ENCODE measurements at places on chromosomes 6 and 20.

DNA sequence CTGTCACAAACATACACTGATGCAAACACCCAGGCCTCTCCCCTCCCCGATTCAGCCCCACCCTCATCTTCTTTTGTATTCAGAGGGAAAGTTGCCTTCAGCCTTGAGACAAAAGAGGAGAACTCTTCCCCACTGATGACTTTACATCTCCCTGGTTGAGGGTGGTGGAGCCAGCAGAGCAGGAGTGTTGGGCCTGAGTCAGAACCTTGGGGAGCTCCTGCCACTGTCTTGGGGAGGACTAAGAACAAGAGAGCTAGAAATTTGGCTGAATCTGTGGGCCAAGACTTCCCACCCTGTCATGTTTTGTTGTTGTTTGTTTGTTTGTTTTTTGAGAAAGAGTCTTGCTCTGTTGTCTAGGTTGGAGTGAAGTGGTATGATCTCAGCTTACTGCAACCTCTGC is 89.1 kb downstream of the MDGA1 start:
- no peak for DNase-seq

GRCh38 chr20:50642288-50642803 is 49.0 kb downstream of the RIPOR3 start:
- DNase-seq = no peak

GRCh38 chr6:24255676-24256075 is 102.2 kb downstream of the DCDC2 start:
- DNase-seq = no peak

- no peak for DNase-seq
Measured at GRCh38 chr20:11128220-11128718, 454.5 kb upstream of the JAG1 start.

- no peak for DNase-seq
Measured at GRCh38 chr6:126300126-126300525, 39.8 kb upstream of the CENPW start.

DNA sequence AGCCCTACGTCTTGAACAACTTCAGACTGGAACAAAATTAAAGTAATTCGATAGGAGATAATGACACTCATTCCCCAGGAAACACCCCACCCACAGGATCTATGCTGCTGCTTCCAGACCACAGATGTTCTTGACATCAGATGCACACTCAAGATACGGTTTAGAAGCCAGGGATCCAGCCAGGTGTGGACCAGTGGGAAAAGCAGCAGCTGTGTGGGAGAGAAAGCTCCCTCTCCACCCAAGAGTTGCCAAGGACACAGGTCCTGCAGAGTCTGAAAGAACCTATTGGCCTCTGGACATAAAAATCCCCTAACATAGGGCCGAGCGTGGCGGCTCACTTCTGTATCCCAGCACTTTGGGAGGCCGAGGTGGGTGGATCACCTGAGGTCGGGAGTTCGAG is 91.7 kb upstream of the NFATC2 start:
- DNase-seq = no peak

DNA sequence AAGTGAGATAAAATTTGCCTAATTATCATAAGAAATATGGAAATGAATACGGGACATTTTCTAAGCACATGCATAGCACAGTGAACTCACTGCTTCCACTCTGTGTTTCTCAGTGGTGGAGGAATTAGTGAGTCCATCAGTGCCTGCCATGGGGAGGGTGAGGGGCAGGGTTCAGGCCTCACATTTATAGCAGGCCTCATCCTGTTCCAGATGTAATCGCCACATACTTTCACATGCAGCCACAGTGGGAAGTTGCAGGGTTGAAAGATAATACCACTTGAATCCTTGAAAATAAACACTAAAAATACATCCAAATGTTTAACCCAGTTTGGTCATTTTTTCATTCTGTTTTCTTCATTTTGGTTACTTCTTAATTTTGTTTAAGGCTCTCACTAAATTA is 29.9 kb upstream of the ANKEF1 start:
- DNase-seq = no peak

- DNase-seq = no peak
Measured at GRCh38 chr20:36091561-36092397, 62.8 kb upstream of the EPB41L1 start.

DNA sequence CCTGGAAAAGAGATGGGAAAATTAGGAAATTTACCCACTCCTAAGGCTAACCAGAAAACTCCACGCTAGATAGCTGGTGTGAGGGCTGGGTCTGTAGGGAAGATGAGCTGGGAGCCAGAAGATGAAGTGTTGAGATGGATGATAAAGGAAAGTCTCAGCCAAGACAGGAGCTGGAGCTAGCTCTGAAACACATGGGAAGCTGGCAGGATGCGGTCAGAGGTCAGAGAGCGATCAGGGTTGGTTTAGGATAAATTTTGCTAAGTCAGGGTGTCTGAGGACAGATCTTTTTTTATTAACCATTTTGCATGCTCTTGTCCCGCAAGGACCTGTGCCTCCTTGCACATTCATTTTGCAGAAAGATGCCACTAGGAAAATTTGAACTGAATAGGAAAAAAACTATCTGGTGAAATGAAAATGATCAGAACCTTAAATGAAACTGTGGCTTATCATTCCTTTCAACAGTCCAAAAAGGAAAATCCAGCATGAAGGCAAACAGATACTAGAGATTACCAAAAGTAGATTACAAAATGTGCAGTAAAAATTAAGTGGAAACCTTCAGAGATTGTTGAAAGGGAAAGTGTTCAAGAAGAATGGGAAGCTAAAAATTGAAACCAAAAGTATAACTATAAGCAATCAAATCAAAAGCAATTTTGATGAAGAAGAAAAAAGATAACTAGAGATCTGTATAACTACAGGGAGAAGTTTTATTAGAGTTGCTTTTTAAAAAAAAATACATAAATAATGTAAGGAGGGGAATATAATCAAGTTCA is 10.7 kb upstream of the EDN1 start:
- no peak for DNase-seq

DNA sequence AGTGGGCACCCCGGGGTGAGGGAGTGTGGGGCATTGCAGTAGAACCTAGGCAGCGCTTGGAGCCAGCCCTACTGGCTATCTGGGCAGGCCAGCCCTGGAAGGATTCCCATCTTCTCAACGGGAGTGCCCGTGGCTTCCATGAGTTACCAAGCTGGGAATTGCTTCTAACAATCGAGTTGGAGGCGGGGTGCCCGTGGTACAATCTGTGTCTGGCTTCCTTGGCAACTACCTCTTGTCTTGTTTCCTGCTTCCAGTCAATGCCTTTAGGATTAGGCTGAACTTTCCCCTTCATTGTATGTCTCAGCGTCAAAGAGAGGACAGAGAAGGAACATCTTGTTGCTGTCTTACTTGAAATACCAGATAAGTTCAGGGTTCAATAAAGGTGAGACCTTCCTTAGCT is 33.3 kb downstream of the PPP1R14C start:
- no peak for DNase-seq

DNA sequence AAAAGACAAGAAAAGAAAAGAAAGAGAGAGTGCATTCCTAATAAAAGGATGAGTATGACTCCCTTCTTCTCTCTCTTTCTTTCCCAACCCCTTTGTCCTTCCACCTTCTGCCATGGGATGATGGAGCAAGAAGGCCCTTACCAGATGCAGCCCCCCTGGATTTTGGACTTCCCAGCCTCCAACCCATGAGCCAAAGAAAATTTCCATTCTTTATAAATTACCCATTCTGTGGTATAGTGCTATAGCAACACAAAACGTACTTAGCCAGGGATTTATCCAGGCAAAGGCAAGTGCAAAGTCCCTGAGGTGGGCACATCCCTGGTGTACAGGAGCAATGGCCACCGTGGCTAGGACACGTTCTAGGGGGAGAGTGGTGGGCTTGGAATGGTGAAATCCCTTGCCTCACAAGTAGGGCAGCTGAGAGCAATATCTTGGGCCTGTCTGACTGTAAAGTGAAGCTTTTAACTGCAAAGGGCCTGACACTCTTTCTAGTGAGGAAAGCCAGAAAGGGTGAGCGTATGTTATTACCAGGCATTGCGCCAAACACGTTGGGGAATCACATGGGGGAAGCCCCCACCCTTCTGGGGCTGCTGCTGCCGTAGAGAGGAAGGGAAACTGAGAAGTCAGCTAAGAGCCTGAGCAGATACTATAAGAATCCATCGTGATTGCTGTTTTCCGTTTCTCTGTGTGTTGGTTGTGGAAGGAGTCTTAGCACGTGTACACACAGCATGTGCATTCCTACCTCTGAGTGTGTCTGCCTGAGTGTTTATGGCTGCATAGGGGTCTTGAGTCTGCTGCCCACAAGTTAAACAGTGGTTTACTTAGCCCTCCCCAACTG is 50.7 kb upstream of the SIRPA start:
- DNase-seq = no peak

GRCh38 chr6:158751921-158752320 is 67.2 kb downstream of the EZR start:
- DNase-seq = no peak

DNA sequence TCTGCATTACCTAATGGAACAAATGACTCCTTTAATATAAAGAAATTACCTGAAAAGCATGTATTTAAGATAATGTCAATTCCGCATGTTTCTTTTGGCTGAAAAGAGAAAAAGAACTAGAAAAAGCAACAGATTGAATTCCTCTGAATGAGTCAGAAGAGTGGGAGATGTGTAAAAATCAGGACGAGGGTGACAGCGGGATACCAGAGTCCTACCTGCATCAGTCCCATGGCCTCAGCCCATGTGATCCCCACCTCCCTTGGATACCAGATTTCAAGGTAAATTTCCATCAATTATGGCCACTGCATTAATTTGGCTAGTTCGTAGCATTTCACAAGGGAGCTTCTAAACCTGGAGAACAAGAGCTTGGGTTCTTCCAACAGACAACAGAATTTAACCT is 10.0 kb upstream of the MOXD1 start:
- DNase-seq = no peak

DNA sequence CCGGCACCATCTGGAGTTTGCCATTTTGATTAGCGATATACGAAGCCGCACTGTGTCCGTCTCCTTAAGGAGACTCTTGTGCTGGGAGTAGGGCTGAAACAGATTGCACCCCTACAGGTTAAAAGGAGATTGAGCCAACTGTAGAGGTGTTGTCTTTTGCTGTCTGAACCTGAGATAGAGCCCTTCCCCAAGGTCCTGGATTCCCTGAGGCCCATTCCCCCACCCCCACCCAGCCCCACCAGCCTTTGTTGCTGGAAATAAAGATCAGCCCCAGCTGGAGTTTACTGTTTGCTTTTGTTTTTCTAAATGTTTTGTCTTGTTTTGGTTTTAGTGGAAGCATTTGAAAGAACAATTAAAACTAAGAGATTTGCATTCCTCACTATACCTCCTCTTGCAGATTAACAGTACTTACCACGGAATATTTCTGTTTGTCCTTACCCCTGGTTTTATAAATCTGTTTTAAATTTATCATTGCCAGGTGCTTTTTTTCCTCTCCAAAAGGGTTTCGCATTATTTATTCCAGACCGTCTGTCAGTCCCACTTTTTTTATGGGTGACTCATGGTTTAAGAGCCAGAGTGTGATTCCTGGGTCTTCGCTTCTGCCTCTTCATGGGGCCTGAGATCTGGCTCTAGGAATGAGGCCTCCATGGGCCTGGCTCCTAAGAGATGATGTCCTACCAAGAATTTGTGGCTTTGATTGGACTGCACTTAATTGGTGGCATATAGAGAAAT is 169.2 kb downstream of the DTNBP1 start:
- DNase-seq = no peak

GRCh38 chr6:84979541-84979940 is 215.1 kb upstream of the TBX18 start:
- no peak for DNase-seq

DNA sequence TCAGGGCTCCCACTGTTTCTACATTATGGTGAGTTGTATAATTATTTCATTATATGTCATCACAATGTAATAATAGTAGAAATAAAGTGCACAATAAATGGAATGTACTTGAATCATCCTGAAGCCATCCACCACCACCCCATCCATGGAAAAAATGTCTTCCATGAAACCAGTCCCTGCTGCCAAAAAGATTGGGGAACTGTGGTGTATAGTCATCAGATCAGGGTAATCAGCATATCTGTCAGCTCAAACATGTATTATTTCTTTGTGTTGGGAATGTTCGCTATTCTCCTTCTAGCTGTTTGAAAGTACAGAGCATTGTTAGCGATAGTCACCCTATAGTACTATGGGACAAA is 33.8 kb upstream of the SLC22A23 start:
- DNase-seq = no peak

GRCh38 chr6:126063512-126064146 is 77.3 kb downstream of the TRMT11 start:
- no peak for DNase-seq

- no peak for DNase-seq
Measured at GRCh38 chr6:35296931-35297600, 552 bp upstream of the DEF6 start.

DNA sequence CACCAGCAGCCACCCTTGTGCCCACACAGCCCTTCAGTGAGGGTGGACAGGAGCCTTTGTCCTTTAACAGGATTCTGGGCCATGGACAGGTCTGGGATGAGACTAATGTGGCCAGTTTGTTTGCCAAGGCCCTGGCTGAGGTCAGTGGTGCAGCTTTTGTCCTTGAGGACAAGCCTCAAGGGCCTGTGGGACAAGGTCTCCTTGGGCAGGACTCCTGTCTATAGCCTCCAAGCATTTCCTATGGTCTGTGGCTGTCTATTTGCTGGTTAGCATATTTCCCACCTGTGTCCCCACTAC is 44.1 kb downstream of the SUN5 start:
- no peak for DNase-seq

GRCh38 chr20:47055699-47056369 is 161.2 kb downstream of the EYA2 start:
- DNase-seq = no peak

DNA sequence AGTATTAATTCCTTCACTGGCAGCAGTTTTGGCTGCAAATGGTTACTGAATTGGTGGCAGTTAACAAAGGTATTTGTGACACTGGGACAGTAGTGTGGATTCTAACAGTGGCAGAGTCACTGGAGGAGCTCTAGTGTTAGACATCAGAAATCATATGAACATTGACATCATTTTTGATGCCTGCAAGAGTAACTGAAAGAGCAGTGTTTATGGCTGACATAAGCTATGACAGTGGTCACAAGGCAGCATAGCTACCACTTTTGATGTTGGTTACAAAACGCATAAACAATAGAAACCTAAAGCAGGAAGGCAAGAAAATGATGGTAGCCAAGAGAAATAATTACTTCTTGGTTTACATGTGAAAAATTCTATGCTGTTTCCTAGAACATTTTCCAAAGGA is 326.7 kb upstream of the MAN1A1 start:
- DNase-seq = no peak

GRCh38 chr6:145427232-145427631 is 308.1 kb downstream of the EPM2A start:
- no peak for DNase-seq

DNA sequence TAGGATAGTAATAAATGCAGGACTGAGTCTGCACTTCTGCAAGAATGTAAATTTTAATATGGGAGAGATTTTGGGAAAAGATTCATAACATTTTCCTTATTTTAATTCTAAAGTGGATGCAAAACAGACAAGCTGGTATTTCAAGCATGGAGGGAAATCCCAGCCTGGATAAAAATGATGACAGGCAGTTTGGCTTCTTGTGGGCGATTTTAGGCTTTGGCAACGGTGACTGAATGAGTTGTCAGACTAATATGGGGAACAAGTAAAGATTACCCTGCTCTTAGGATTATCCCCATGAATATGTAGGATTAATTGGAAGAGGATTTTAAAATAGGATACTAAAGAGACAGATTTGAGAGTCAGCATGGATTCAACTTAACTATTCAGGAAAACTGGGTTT is 21.0 kb downstream of the OGFRL1 start:
- no peak for DNase-seq

GRCh38 chr6:136171231-136171630 is 78.9 kb downstream of the MTFR2 start:
- DNase-seq = no peak

- DNase-seq = no peak
Measured at GRCh38 chr20:60232380-60232779, 274.2 kb downstream of the CDH26 start.

Data from hematopoietic multipotent progenitor cell treated with erythropoietin and hydrocortisone succinate and interleukin-3 and kit ligand, for 17 days (in vitro differentiated cells).